ENCODE measurements at places on chromosomes 16 and 17.

- DNase-seq, result peak; percentile 10
Measured at GRCh38 chr16:56423584-56424403, 1.6 kb downstream of the AMFR start.

DNA sequence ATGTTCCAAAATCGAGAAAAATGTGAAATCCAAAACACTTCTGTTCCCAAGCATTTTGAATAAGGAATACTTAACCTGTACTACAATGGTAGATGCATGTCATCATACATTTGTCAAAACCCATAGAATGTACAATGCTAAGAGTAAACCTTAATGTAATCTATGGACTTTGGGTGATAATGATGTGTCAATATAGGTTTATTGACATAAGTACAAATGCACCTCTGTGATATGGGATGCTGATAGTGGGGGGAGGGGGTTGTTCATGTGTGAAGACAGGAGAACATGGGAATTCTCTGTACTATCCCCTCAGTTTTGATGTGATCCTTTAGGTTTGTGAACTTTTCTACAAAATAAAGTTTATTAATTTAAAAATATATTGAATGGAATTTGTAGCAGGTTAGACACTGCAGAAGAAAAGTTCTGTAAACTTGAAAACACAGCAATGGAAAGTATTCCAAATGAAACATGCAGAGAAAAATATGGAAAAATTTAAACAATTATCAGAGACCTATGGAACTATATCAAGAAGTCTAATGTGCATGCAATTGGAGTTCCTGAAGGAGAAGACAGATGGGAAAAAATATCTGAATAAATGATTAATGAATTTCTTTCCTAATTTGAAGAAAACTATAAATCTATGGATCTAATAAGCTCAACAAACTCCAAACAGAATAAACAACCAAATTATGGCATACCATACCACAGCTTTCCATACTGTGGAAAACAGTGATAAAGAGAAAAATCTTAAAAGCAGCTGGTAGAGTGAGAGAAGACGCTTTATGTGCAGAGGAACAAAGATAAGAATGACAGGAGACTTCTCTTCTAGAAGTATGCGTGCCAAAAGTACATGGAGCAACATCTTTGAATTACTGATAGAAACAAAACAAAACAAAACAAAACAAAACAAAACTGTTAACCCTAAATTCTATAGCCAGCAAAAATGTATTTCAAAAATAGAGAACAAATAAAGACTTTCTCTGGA is 34.7 kb upstream of the MSI2 start:
- DNase-seq, result no peak

GRCh38 chr17:49404361-49404760 is 10.3 kb downstream of the PHB1 start:
- no peak for DNase-seq

DNA sequence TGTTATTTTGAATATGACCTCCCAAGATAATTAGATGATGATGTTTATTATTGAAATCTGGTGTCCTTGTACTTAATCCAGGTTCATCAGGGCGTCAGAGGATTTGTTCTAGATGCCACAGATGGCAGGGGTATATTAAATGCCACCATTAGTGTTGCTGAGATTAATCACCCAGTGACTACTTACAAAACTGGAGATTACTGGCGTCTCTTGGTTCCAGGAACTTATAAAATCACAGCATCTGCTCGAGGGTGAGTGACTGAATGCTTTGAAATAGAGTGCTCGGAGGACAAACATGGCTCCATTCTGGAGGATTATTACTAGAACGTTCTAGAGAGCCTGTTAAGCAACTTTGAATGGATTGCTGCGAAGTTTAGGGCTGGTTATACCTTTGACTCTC is 33.5 kb upstream of the GOSR1 start:
- DNase-seq, result no peak

- no peak for DNase-seq
Measured at GRCh38 chr16:2471016-2471652, at the start of gene NTN3. TSS of gene NTN3 (plus strand) at chr16:2471297. CDS start at chr16:2471702, 405 bp downstream.

DNA sequence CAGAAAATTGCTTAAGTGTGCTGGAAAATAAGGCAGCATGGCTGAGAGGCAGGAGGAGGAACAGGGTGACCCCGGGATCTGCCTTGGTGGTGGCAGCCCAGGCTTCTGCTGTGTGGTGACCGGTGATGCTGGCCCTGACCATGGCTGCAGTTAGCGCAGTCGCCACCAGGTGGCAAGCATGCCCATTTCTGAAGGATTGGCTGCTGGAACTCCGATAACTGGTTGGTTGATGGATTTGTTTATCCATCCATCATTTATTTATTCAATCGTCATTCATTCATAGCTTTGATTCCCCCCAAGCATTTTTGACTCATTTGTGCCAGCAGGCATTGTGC is 29.1 kb upstream of the ITGA3 start:
- peak; percentile 77 for DNase-seq

- peak; percentile 29 for DNase-seq
Measured at GRCh38 chr16:89369266-89369895, 121.0 kb downstream of the ANKRD11 start.

GRCh38 chr17:79917902-79918484 is 78.8 kb upstream of the CBX4 start:
- no peak for DNase-seq

DNA sequence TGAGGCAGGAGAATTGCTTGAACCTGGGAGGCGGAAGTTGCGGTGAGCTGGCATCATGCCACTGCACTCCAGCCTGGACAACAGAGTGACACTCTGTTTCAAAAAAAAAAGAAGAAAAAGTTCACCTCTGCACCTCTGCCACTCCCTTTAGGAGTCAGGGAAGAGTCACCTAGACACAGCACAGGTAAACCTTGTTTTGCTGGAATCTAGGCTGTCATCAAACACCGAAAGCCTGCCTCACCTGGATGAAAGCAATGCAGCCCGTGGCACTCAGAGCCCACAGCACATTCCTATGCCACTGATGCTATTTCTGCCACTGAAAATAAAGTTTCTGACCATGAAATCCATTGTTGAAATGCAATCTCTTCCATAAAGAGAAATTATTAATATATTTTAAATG is 22.2 kb downstream of the CFAP52 start:
- DNase-seq, result no peak

- no peak for DNase-seq
Measured at GRCh38 chr16:53034306-53034705, 18.4 kb downstream of the CHD9NB start.

Measured in astrocyte of the spinal cord (primary cell).